ENCODE measurements at places on chromosomes 6 and 20. TPM values are rescaled to one million over a fixed set of nuclear protein-coding genes. Genes with fewer than 3 reads are reported as not detected.

The SCRT2 gene
- not detected for total RNA-seq

The BPIFA1 gene
- total RNA-seq: not detected

The HTR1E gene
- not detected for total RNA-seq

The LCA5 gene
- total RNA-seq: 0.32 TPM

The DEFB115 gene
- total RNA-seq: not detected

The SPATA25 gene
- 0.66 TPM for total RNA-seq

The PROCR gene
- 1.2 TPM for total RNA-seq

- H3K27me3 ChIP-seq: no peaks in the 10 kb centered on the region
- no peak overlapping the region for H3K27ac ChIP-seq
- H3K4me1 ChIP-seq: no peaks in the 10 kb centered on the region
- no peak for DNase-seq
- H3K4me3 ChIP-seq: no peak overlapping the region
- H3K36me3 ChIP-seq: peaks cover 59% of the 10 kb centered on the region
These were observed 164.8 kb upstream of the AKAP12 start for GRCh38 chr6:151075005-151075404.

DNA sequence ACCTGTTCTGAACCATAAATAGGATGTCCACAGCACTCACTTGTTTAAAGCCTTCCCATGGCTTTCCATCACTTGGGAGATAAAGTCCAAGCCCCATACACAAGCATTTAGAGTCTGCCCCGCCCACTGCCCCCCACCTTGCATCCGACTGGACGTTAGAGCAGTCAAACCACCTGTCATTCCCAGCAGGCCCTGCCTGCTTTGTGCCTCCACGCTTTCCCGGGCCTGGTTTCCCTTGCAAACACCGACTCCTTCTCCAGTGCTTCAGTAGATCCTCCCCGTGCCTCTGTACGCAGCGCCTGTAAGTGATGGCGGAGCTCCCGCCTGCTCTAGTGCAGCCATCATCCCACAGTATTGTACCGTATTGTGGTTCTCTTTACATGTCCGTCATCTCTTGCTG lies 38.3 kb upstream of the INSM1 start:
- H3K4me3 ChIP-seq: no peak overlapping the region
- DNase-seq: no peak
- no peaks in the 10 kb centered on the region for H3K36me3 ChIP-seq
- H3K4me1 ChIP-seq: peaks cover under 1% of the 10 kb centered on the region
- H3K27ac ChIP-seq: no peak overlapping the region

- no peaks in the 10 kb centered on the region for H3K27me3 ChIP-seq
- no peak overlapping the region for H3K27ac ChIP-seq
- H3K4me3 ChIP-seq: no peak overlapping the region
- no peaks in the 10 kb centered on the region for H3K4me1 ChIP-seq
These were observed 490.4 kb downstream of the FRK start for GRCh38 chr6:115570331-115570730.

GRCh38 chr20:43238833-43239232 lies 49.1 kb upstream of the PTPRT start:
- H3K4me1 ChIP-seq: no peaks in the 10 kb centered on the region
- no peaks in the 10 kb centered on the region for H3K27me3 ChIP-seq
- DNase-seq: no peak
- H3K36me3 ChIP-seq: no peaks in the 10 kb centered on the region

GRCh38 chr6:47483516-47483852 lies 5.9 kb downstream of the CD2AP start:
- no peaks in the 10 kb centered on the region for H3K27me3 ChIP-seq
- no peak overlapping the region for H3K27ac ChIP-seq
- peaks cover 61% of the 10 kb centered on the region for H3K4me1 ChIP-seq
- no peak for DNase-seq
- H3K36me3 ChIP-seq: no peaks in the 10 kb centered on the region

- H3K27me3 ChIP-seq: peaks cover 10% of the 10 kb centered on the region
- H3K4me3 ChIP-seq: no peak overlapping the region
- peaks cover 18% of the 10 kb centered on the region for H3K4me1 ChIP-seq
- H3K36me3 ChIP-seq: no peaks in the 10 kb centered on the region
- no peak overlapping the region for H3K27ac ChIP-seq
These were observed 20.6 kb upstream of the HLA-F start for GRCh38 chr6:29702519-29703103.

GRCh38 chr6:18551228-18551627 lies 164.1 kb downstream of the RNF144B start:
- DNase-seq: no peak
- H3K36me3 ChIP-seq: no peaks in the 10 kb centered on the region
- H3K27ac ChIP-seq: no peak overlapping the region
- H3K4me1 ChIP-seq: no peaks in the 10 kb centered on the region

DNA sequence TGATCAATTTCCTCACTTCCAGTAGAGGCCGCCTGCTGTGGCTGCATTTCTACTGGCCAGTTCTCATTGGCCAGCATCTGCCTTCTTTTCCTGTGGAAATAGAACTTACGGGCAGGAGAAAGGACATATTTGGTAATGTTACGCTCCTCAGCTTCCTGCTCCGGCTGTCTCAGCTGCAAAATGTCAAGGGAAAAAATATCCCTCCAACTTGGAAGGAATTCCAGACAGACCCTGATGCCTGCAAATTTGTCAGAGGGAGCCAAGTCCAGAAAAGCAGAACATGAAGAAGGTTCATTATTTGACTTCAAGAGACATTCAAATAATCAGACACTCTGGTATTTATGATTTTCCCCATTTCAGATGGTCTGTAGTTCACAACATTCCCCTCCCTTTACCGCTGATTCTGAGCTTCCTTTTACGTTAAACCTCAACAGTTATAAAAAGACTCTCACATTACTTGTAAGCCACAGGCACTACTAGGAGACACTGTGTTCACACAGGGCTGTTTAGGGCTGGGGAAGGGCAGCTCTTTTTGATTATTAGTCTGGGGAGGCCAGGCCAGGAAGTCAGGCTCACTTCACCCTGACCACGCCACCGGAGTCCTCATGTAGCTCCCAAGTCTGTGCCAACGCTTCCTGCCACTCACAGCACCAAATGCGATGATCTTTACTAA lies 179.6 kb upstream of the CCN2 start:
- no peak overlapping the region for H3K27ac ChIP-seq
- DNase-seq: no peak
- H3K27me3 ChIP-seq: peaks cover 13% of the 10 kb centered on the region
- H3K4me3 ChIP-seq: no peak overlapping the region
- no peaks in the 10 kb centered on the region for H3K36me3 ChIP-seq

GRCh38 chr6:109292983-109293586 lies 89.2 kb downstream of the CD164 start:
- no peak for DNase-seq
- no peaks in the 10 kb centered on the region for H3K4me1 ChIP-seq
- H3K27me3 ChIP-seq: no peaks in the 10 kb centered on the region
- no peaks in the 10 kb centered on the region for H3K36me3 ChIP-seq
- no peak overlapping the region for H3K4me3 ChIP-seq

DNA sequence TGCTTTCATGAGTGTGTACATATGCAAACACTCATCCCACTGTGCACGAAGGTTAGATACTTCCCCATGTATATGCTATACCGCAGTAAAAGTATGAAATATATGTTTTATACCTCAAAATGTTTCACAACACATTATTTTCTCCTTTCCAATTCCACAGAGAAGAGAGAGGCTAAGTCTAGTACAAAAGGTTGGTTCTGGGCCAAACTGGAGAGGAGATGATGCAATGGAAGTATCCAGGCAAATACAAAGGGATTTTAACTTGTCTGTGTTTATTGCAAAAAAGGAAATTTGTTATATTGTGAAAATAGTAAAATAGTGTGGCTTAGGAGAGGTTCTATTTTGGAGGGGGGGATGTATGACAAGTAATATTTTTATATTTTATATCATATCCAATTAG lies 112.6 kb downstream of the PLCB1 start:
- no peaks in the 10 kb centered on the region for H3K36me3 ChIP-seq
- H3K4me1 ChIP-seq: peaks cover 2% of the 10 kb centered on the region
- H3K27me3 ChIP-seq: no peaks in the 10 kb centered on the region
- H3K4me3 ChIP-seq: no peak overlapping the region
- no peak for DNase-seq

DNA sequence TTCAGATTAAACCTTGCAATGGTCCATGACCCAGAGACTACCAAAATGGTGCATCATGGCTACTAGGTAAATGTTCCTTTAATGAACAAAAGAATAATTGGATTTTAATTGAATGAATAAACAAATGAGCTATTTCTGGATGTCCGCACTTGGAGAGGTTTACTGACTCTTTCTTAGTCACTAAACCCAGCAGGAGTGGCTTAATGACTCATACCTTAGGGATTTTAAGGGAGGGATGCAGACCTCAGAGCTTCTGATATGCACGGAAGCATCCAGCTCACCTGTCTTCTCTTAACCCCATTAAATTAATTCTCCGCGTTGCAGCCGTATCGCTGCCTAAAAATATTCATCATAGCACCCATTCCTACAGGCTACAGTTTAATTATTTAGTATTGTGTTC lies 970.0 kb upstream of the SLC35B3 start:
- no peak overlapping the region for H3K27ac ChIP-seq
- no peaks in the 10 kb centered on the region for H3K36me3 ChIP-seq
- DNase-seq: no peak
- peaks cover 8% of the 10 kb centered on the region for H3K27me3 ChIP-seq
- no peaks in the 10 kb centered on the region for H3K4me1 ChIP-seq
- H3K4me3 ChIP-seq: no peak overlapping the region

DNA sequence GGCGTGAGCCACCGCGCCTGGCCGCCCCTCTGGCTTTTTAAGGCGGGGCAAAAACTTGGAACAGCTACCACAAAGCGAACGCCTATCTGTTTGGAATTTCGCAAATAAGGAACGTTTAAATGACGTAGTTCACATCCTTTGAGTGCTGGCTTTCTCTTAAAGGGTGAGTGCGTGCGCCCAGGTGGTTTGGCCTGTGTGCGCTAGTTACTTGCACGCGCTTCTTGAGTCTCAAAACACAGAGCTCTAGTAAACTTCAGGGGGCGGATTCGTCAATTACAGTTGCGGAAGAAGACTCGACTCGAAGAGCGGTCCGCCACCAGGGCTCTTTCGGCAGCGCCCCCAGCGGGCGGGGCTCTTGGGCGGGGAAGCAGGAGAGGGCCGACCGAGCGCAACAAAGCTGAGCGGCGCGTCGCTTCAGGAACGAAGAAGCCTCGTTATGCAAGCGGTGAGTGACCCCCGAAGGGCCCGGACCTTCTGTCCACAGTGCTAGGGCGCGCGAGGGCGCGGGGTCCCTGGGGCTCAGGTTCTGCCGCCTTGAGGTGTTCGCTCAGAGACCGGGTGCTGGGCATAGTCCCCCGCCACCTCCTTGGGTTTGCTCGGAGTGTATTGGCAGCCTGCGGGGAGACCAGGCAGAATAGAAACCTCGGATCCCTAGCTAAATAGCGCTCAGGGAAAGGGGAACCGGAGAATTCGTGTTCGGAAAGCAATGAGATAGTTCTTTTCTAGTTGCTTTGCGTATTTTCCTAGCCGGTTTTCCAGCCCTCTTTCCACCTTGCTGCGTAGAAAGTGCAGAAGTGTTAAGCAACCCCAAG lies at the start of gene SYCP2L:
SYCP2L (plus strand) TSS at position 362 of the 812 bp plus-strand sequence; CDS start at position 437, 75 bp downstream.
- H3K27ac ChIP-seq: no peak within 1 kb of the TSS
- peaks cover 12% of the 10 kb centered on the region for H3K4me1 ChIP-seq
- H3K36me3 ChIP-seq: no peaks in the 10 kb centered on the region
- peak; percentile 67 for DNase-seq

DNA sequence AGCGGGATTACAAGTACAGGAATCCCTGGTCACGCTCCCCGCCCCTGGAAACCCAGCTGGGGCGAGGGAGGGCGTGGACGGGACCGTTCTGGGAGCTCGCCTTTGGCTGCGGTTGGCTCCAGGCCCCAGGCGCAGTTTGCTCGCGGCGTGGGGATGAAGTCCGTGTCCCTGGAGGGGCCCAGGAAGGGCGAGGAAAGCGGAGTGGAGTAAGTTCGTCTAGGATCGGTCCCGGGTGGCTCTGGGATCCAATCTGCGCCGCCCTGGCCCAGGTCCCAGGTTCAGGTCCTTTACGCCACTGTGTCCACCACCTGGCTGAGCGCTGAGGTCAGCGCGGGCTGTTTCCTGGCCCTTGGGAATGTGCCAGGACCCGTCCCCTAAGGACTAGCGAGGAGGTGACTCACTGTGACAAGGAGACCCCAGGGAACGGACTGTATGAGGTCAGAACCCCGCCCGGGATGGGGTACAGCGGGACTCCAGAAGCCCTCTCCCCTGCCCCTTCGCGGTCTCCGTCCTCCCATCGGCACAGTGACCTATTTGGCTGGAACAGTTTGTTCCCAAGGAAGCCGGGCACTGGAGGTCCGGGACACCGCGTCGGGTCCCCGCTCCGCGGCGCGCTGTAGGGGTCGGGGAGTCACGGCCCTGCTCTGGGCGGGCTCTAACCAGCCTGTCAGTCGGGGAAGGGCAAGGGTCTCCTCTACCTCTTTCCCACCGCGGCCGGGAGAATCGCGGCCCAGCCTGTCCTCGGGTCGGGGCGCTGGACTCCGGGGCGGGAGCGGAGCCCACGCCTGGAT lies 724 bp downstream of the CDKN1A start:
- peaks cover 12% of the 10 kb centered on the region for H3K27me3 ChIP-seq
- peak overlapping the region; percentile 86 for H3K27ac ChIP-seq
- peaks cover 50% of the 10 kb centered on the region for H3K4me1 ChIP-seq
- peak; percentile 39 for DNase-seq

- H3K4me3 ChIP-seq: no peak overlapping the region
- DNase-seq: no peak
- H3K27me3 ChIP-seq: peaks cover 36% of the 10 kb centered on the region
These were observed 1.6 kb upstream of the HS3ST5 start for GRCh38 chr6:114344246-114344970.

GRCh38 chr6:99467509-99468106 lies 42.5 kb upstream of the PNISR start:
- H3K27me3 ChIP-seq: no peaks in the 10 kb centered on the region
- no peak for DNase-seq
- H3K36me3 ChIP-seq: peaks cover 5% of the 10 kb centered on the region

DNA sequence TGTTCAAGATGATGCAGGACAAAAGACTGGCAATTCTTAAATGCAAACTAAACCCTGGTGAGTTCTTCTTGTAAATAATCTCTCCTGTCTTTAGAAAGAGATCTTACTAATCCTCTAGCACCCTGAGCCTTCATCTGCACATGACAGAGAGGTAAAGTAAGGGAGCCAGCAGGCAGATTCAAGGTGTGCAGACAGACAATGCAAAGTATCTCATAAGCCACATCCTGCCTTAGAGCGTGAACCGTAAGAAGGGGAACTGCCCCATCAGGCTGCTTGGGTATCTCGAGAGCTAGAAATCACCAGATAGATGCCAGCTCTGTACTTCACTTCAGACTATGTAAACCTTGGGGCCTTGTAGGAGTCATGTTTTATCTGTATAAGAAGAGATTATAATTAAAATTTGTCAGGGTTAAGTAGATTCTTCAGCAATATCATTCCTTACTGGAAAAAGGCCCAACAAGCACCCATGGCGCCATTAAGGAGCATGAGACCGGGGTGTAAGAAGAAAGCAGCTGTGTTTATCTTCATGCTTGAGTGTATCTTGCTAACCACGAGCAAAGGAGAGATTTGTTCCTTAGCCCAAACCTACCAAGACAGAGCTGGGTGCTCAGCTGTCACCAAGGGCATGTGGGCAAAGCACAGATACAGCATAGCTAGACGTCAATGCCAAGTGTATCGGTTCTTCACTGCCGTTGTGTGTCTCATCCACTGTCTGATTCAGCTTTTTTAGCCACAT lies 24.4 kb downstream of the CNR1 start:
- no peaks in the 10 kb centered on the region for H3K36me3 ChIP-seq
- H3K4me3 ChIP-seq: no peak overlapping the region
- DNase-seq: no peak
- no peak overlapping the region for H3K27ac ChIP-seq
